Femur (tissue), 1 donor: ENCODE measurements at places on chromosomes 11 and 22.

DNA sequence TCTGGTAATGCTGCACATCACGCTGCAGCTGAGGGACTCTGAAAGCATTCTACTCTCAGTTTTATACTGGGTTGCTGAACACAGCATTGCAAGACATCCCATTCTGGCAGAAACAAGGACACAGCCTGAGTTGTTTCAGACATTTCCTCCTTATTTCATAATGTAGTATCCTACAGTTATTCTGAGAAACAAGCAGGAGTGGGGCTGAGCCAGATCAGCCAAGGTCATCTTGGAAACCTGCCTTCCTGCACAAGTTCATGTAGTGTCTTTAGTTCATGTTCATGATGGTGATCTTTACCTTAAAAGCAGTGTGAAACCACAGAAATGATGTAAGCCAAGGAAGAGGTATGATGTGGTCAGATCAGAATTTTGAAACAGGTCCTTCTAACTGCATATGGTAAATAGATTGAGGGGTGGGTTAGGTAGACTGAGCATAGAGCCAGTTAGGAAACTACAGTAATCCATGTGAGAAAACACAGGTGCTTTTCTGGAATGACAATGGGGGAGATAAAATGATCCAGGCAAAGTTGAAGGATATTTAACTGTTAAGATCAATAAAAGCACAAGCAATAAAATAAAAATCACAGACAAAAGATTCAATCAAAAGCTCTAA is 1686.8 kb downstream of the LRRC4C start:
- DNase-seq: no peak

DNA sequence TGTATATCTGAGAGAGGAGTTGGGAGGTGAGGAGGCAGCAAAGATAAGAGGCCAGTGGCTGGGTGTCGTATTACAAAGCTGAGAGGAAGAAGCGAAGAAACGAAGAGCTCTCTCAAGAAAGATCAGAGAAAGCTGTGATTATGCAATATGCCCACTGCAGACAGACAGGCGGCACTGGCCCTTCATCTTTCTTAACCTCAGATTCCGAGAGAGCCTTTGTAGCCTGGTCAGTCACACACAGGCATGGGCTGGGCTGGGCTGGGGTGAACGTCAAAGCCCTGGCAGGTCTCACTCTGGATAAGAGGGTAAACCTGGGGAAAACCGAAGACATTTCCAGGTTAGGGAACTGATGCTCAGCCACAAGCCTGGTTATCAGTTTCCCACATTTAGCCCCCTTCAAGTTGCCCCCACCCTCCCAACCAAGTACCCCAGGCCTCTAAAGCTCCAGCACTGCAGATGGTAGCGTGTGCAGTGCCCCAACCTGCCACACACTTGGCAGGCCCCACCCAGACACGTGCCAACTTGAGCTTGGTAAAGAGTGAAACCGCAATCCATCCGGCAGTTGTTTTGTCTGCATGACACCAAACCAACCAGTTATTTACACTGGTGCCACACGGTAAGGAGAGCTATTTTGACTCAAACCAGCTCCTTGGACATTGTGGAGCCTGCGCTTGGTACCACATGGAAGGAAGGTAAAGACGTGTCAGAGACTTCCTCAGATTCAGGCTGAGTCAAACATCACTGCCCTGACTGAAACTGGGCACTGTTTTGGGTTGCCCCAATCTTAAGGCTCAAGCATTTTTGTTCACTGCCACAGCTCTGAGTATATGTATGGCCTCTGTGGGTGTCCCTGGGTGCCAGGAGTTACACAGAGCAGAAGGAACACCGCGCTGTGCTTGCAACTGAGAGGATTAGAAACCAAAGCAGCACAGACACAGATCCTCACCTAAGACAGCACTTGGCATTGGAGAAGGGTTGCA is 135.9 kb downstream of the FDX1 start:
- no peak for DNase-seq

- DNase-seq: no peak
Observed at GRCh38 chr11:18986744-18987143, 47.5 kb upstream of the MRGPRX1 start.

DNA sequence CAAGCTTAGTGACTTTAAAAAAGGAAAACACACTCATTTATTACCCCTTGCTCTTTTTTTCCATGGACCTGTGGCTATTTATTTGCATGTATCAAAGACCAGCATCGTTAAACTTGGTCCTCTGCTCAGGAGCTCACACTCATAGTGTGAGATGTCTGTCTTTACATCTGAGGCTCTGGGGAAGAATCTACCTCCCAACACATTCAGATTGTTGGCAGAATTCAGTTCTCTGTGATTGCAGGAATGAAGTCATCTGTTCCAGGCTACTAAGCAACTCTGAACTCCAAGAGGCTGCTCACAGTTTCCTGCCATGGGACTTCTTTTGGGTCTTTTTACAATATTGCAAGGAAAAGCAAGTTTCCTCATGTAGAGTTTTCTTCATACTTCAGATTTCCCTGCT is 138.8 kb downstream of the LRRC4C start:
- DNase-seq: peak; percentile 56

DNA sequence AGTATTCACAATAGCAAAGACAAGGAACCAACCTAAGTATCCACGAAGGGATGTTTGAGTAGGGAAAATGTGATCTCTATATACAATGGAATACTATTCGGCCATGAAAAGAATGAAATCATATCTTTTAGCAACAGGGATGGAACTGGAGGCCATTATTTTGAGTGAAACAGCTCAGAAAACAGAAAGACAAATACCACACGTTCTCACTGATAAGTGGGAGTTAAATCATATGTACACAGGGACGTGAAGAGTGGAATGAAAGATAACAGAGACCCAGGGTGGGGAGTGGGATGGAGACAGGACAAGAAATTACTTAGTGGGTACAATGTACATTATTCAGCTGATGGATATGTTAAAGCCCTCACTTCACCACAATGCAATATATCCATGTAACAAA is 1012.7 kb downstream of the TBC1D22A start:
- no peak for DNase-seq

DNA sequence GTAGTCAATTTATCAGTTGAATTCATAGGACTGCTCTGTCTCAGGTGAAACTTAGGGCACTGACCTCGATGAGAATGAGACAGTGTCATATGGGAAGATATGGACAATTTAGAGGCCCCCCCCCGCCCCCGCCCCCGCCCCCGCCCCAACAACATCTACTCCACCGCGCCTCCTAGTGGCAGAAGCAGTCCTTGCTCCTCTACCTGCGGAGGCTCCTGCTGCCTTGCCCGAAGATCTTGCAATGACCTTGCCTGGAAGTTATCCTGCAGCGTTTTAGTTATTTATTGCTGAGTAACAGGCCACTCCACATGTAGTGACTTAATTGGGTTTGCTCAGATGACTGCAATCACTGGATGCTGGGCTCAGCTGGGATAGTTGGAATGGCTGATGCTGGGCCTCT is 15.2 kb downstream of the SERPINH1 start:
- DNase-seq: no peak

- peak; percentile 8 for DNase-seq
Observed at GRCh38 chr22:48738204-48738980, 1089.3 kb downstream of the BRD1 start.

DNA sequence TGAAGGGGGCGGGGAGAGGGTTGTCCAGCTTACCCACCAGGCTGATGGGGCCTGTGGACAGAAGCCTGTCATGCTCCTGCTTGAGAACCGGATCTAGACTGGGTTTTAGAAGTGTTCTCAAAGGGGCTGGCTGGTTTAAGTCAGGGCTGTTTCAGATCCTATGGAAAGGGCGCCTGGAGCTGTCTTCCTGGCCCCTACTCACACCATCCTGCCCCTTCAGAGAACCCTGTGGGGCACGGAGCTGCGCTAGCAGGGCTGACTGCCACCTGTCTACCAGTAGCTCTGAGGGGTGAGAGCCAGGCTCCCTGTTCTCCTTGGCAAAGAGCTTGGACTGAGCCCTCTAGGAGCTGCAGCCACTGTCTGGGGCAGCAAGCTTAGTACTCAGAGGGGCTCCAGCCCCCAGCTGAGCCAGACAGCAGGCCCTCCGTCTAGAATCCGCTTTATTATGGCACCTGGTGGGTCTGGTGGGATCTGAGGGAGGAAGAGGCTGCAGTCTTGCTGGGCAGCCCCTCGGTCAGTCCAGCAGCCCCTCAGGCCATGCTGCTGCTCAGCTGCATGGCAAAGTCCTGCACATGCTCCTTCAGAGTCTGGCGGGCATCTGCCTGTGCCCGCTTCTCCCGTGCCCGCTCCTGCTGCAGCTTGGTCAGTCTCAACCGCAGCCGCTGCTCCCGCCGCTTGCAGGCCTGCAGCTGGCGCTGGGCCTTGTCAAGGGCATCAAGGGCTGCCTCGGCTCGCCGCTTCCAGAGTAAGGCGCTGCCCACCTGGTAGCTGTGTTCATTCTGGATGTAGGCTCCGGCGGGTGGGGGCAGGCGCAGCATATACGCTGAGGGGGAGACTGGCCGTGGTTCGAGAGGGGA is 2.3 kb downstream of the THAP7 start:
- no peak for DNase-seq

DNA sequence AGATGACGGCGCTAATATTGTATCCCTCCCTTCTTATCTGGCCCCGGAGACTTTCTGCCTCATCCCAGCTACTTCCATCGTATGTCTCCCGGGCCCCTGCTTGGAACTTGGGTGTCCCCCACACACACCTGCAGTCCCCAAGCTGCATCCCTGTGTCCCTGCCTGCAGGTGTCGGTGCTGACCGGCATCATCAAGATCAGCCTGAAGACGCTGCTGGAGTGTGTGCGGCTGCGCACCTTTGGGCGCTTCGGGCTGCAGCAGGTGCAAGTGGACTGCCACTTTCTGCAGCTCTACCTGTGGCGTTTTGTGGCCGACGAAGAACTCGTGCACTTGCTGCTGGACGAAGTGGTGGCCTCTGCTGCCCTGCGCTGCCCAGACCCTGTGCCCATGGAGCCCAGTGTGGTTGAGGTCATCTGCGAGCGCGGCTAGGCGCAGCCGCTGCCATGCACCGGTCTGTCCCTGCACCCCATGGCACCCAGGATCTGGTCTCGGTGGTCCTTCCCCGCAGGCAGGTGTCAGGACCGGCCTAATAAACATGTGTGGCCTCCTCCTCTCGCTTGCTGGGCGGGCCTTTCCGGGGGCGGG is 421 bp upstream of the TM7SF2 start:
- peak; percentile 30 for DNase-seq

DNA sequence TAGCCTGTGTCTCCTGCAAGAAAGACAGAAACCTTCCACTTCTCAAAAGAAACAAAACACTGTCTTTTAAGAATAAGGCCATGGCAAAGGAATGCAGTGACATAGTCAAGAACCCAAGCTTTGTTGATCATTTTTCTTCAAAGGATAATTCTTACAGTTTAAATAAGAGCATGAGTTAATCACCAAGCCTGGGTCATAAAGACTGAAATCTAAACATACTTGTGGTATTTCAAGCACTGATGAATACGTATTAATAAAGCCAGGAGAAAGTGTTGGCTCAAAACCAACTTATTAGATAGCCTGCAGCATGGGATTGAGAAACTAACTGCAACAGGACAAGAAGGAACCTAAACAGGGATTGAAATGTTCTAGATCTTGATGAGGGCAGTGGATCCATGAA is 143.3 kb upstream of the MTNR1B start:
- DNase-seq: no peak

GRCh38 chr11:34643846-34644245 is 23.0 kb downstream of the EHF start:
- DNase-seq: no peak

DNA sequence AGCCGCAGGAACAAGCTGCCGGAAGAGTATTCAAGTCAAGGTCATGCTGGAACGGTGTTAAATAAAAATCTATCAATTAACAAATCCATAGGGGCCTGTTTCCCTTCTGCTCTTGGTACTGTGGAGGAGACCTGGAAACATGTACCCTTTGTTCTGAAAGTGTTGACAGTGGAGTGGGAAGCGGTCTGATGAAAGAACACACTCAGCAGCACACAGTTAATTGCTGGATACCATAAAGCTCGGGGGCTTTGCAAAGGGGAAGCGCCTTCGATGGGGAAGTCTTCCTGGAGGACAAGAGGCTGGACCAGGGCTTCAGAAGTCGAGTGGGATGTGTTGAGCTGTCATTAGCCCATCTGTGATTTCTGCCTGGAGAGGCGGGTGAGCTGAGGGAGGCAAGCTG is 112.5 kb upstream of the CLPB start:
- no peak for DNase-seq

DNA sequence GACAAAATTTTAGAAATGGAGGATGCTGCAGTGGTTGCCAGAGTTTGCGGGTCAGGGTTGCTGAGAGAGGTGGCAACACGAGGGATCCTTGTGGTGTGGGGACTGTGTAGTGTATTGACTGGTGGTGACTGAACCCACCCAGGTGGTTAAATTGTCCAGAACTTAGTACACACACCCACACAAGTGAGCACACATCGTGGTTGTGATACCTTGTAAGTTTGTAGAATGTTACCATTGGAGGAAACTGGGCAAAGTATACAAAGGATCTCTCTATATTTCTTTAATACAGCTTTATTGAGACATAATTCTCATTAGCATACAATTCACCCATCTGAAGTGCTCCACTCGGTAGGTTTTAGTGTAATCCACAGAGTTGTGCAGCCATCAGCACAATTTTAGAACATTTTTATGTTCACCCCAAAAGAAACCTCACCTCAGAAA is 56.1 kb downstream of the MED15 start:
- DNase-seq: no peak

DNA sequence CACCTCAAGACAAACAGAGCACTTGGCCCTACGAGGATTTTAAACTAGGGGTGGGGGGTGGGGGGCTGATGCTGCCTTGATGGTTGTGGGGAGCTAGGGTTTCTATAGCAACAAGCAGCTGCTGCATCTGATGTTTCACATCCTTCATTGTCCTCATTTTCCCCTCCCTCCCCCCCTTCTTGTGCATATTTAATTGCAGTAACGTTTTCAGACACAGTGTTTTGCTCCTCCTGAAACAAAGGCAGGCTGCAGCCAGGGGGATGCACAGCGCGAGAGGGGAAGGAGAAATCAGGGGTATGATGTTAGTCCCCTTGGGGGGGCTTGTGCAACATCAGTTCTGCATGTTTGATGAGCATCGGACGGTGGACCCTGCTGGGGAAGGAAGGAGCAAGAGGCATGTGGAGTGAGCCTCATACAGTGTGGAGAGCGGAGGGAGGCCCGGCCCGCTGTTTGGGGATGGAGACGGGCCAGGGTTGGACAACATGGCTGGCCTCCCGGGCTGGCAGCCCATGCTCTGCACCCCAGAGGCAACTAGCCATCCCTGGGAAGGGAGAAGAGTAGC is 208.3 kb downstream of the CEP164 start:
- no peak for DNase-seq

DNA sequence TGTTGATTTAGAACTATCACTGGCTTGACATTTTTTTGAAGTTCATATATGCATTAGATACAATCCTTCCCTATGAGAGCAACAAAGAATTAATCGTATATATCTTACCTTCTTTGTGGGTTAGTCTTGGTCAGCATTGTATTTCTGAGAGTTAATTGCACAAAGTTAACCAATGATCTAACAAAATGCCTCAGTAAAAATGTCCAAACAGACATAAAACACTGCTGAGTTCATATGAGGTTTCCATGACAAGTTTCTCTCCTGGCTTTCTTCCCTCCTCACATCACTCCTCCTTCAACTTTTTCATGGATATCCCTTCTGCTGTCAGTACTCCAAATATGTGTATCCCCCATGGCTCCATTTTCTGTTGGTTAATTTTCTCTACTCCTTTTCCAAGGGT is 9.0 kb downstream of the MAP6 start:
- DNase-seq: no peak

GRCh38 chr11:119728211-119728626 is 781 bp downstream of the NECTIN1 start:
- DNase-seq: peak; percentile 41

GRCh38 chr11:14193644-14194043 is 165.3 kb downstream of the RRAS2 start:
- DNase-seq: no peak

GRCh38 chr11:8023831-8024555 is 36.9 kb downstream of the EIF3F start:
- DNase-seq: peak; percentile 3
